ENCODE measurements at places on chromosomes 12 and 14. TPM values are rescaled to one million over a fixed set of nuclear protein-coding genes. Genes with fewer than 3 reads are reported as not detected.

Gene PLA2G1B
- not detected for total RNA-seq

Gene DTX1
- 37.2 TPM for total RNA-seq

Gene DICER1
- 224 TPM for total RNA-seq

Gene OR4N2
- not detected for total RNA-seq

Gene PRIM1
- total RNA-seq, result 31.0 TPM

Gene PTPRO
- total RNA-seq, result 283 TPM
